ENCODE measurements at places on chromosomes 1 and 21.

DNA sequence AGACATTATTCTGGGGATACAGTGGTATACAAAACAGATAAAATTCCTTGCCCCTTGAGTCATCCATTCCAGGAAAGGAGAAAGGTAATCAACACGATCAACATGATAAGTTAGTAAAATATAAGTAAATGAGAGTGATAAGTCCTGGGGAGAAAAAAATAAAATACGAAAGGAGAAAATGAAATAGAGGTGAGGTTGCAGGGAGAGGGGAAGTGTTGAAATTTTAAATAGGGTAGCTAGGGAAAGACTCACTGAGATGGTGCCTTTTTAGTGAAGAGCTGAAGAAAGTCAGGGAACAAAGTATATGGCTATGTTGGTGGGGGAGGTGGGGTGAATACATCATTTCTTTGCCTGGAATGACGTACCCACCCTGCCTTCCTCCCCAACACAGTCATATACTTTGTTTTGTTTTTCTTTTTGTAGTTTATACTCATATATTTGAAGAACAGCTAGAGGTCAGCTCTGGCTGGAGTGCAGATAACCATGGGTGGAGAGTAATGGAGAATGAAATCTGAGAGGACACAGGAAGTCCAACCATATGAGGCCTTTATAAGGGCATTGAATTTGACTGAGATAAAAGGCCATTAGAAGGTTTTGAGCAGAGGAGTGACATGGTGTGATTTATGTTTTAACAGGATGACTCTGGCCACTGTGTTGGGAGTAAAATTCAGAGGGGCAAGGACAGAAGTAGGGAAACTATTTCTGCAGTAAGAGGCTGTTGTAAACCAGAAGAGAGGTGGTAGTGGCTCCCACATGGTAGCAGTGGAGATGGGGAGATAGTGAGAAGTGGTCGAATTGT, 54.8 kb downstream of the OSBPL9 start:
- DNase-seq = no peak

GRCh38 chr1:234645474-234645953, 35.5 kb upstream of the IRF2BP2 start:
- peak; percentile 28 for DNase-seq

GRCh38 chr1:165416876-165417275, 28.1 kb downstream of the RXRG start:
- DNase-seq = no peak

- DNase-seq = peak; percentile 30
Observed at GRCh38 chr1:48003741-48004531, 6.8 kb upstream of the TRABD2B start.

DNA sequence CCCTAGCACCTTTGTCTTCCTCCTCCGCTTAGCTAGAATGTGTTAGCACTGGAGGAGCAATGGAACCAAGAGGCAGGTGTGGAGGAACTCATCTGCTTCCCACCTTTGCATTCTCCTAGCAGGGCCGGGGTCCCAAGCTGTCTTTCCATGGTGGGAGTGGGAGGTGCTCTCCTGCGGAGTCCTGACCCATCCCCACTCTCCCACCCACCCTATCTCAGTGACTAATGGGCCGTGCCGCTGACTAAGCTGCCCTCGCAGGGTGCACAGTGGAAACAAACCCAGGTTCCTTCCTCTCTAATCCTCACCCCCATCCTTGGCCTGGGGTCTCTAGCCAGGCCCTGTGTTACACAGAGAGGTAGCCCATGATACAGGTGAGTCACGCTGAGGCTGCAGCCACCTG, 177.5 kb downstream of the HIVEP3 start:
- no peak for DNase-seq

DNA sequence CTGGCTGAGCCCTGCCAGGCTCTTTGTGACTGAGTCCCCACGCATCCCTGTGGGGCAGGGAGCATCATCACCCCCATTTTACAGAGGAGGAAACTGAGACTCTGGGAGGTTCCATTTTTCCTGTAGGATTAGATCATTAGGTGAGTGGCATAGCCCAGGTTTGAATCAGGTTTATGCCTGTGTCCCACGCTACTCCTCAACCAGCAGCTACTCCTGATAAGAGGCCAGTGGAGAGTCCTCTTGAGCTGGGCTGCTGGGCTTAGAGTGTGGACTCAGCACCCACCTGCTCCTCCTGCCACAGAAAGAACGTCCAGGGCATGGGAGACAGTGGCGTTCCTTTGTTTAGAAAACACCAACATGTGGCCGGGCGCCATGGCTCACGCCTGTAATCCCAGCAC, 30.7 kb downstream of the TNFRSF1B start:
- peak; percentile 57 for DNase-seq

DNA sequence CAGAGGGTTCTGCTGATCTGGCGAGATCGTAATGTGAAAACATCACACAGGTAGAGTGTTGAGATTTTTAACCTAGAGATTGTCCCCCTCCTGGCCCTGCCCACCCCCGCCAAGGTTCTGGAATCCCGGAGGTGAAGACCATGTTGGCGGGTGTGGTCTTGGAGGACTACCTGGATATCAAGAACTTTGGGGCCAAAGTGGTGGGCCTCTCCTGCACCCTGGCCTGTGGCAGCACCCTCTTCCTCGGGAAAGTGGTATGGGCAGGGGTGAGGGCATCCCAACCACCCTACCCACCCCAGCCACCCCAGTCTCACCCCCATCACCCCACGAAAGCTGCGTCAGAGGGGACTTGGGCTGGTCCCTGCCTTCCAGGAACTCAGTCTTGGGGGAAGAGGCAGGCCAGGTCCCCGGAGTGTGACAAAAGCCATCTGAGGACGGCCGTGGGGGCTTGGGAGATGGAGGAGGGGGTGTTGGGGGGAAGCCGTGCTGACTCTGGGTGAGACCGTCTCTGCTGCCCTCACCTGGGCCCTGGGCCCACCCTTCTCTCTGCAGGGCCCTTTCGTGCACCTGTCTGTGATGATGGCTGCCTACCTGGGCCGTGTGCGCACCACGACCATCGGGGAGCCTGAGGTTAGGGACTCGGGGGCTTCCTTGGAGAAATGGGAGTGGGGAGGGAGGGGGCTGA, 4.4 kb downstream of the CLCNKB start:
- no peak for DNase-seq

GRCh38 chr1:27086628-27087027, 68.3 kb downstream of the SLC9A1 start:
- DNase-seq = no peak

- DNase-seq = no peak
Observed at GRCh38 chr1:41773842-41774241, 144.9 kb downstream of the HIVEP3 start.

DNA sequence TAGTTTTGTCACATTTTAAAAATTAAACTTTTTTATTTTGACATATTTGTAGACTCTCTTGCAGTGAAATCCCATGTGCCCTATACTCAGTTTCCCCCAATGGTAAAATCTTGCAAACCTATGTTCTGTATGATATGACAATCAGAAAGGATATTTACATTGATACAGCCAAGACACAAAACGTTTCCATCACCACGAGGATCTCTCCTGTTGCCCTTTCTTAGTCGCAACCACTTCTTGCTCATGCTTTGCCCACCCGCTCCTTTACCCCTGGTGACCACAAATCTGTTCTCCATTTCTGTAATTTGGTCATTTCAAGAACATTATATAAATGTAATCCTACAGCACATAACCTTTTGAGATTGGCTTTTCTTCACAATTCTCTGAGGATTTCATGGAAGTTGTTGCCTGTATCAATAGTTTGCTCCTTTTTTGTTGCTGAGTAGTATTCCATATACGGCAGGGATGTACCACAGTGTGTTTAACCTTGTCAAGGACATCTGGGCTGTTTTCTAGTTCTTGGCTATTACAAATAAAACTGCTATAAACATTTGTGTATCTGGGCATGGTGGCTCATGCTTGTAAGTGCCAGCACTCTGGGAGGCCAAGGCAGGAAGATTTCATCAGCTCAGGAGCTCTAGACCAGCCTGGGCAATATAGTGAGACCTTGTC, 14.0 kb upstream of the BATF3 start:
- DNase-seq = no peak

DNA sequence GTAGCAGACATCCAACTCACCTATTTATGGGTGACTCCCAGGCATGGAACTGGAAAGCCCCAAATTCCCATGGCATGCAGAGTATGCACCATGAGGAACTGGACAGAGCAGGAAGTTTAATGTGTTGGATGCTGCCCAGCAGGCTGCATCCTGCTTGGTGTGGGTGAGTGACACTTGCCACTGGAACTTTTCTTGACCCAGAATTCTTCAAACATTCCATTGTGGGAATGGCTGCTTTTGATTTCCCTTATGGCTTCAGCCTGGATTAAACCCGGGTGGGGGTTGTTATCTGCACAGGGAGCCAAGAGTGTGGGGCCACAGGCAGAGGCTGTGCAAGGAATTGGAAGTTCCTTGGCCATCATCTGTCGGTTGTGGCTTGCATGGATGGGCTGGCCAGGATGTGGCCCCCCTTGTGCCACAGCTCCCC, 26.9 kb upstream of the BACE2 start:
- no peak for DNase-seq

DNA sequence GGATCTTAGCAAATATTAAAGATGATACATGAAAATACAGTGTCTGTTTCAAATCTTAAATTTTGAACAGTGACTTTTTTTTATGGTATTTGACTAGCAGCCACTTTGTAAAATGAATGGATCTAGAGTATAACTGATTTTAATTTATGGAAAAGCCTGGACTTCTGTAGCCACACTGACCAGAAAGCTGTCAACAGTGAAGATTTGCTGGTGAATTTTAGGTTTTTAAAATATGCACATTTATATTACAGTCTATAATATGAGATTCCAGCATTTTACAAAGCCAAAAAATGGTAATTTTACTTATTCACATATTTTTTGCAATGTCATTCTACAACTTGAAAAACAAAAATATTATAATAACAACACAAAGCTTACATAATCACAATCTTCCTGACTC, 131.8 kb downstream of the NEGR1 start:
- no peak for DNase-seq

- no peak for DNase-seq
Observed at GRCh38 chr1:192846950-192847349, 38.1 kb downstream of the RGS2 start.

DNA sequence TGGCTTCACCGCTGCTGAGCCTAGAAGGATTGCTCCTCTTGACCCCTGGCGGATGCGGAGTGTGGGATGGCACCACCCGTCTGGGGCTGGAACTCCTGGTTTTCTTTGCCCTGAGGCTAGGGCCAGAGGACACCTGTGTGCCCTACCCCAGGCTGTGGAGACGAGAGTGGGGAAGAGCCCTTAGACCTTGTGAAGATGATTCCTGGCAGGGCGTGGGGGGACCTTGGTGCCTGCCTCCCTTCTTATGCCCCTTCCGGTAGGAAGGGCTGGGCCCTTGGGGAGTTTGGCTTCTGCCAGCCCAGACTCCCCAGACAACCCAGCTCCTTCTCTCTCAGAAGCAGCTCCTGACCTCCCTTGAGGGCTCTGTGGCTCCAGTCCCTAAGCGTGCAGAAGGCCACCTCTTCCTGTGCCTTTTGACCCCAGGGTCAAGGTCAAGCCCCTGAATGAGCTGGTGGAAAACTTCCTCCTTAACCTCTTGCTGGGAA, 891 bp downstream of the RPS6KA1 start:
- peak; percentile 68 for DNase-seq

DNA sequence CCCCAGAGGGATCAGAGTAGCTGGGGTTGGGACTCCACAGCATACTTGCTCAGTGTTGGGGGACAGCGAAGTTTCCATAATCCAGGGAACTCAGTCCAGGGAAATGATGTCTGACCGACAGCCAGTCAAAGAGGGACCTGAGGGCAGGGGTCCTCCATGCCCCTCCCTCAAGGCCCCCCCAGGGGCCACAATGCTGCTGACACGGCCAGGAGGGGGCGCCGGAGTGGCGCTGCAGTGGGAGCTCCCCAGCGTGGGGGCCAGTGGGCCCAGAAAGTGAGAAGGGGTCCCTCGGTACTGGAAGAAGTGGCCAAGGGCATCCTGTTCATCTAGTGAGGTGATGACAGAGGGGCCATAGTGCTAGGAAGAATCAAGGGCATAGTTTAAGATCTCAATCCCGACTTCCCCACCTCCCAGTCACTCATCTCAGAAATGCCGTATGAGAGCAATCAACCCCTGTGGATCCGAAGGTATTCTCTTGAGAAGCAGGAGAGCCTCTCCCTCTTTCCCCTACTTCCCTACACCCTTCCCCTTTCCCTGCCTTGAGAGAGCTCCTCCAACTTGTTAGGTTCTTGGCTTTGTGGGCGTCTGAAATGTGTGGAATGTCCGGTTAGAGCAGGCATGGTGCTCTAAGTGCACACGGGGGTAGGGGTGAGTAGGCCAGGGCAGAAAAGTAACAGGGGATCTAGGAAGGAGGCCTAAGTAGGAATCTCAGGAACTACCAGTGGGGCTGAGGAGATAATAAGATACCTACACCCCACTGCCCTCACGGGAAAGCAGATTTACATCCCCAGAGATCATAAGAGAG, 4.1 kb downstream of the NUDT17 start:
- DNase-seq = no peak

- DNase-seq = no peak
Observed at GRCh38 chr1:1773874-1774273, 4.4 kb downstream of the NADK start.

GRCh38 chr1:79364896-79365295, 358.4 kb upstream of the ADGRL4 start:
- no peak for DNase-seq

- no peak for DNase-seq
Observed at GRCh38 chr1:7089497-7089896, 304.2 kb downstream of the CAMTA1 start.

- DNase-seq = peak; percentile 21
Observed at GRCh38 chr1:90371448-90371813, 345.7 kb downstream of the BARHL2 start.

- DNase-seq = no peak
Observed at GRCh38 chr21:31349208-31349607, 5.1 kb upstream of the TIAM1 start.

DNA sequence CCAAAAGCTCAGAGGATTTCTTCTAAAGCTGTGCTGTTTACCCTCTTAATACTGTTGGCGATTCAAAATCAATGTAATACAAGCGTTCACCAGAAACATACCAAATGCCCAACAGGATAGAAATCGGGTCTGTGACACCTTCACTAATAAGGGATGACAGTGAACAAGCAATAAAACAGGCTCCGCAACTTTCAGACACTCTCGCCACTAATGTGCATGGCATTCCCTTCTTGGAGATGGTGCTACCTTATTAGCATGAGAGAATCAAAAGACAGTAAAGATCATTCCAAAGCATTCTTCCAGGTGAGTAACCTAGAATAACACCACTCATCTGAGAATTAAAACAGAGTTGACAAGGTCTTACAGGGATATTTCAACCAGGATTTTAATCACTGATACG, 367.1 kb downstream of the TTLL7 start:
- no peak for DNase-seq

DNA sequence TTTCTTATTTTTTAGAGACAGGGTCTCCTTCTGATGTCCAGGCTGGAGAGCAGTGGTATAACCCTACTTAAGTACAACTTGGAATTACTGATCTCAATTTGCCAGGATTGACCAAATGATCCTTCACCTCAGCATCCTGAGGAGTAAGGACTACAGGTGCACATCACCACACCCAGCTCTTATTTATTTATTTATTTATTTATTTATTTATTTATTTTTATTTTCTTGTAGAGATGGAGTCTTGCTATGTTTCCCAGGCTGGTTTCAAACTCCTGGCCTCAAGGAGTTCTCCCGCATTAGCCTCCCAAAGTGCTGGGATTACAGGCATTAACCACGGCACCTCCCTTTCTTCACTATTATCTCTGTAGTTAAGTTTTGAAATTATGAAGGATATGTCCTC, 117.5 kb upstream of the NEGR1 start:
- DNase-seq = no peak

Measured in DMS53 (cell line).